ENCODE measurements at places on chromosomes 5 and 9.

- DNase-seq, result no peak
These were observed 19.4 kb downstream of the CSF1R start for GRCh38 chr5:150066901-150067396.

GRCh38 chr5:35771300-35771699 is 85.4 kb upstream of the IL7R start:
- no peak for DNase-seq

GRCh38 chr5:138755084-138755748 is 2.0 kb downstream of the CTNNA1 start:
- no peak for DNase-seq

- DNase-seq, result no peak
These were observed 214.6 kb upstream of the TLE4 start for GRCh38 chr9:79357194-79357593.

- no peak for DNase-seq
These were observed 273.7 kb downstream of the CETN3 start for GRCh38 chr5:90135779-90136378.
